ELF-1 (cell line): ENCODE measurements at places on chromosomes 2 and 18.

DNA sequence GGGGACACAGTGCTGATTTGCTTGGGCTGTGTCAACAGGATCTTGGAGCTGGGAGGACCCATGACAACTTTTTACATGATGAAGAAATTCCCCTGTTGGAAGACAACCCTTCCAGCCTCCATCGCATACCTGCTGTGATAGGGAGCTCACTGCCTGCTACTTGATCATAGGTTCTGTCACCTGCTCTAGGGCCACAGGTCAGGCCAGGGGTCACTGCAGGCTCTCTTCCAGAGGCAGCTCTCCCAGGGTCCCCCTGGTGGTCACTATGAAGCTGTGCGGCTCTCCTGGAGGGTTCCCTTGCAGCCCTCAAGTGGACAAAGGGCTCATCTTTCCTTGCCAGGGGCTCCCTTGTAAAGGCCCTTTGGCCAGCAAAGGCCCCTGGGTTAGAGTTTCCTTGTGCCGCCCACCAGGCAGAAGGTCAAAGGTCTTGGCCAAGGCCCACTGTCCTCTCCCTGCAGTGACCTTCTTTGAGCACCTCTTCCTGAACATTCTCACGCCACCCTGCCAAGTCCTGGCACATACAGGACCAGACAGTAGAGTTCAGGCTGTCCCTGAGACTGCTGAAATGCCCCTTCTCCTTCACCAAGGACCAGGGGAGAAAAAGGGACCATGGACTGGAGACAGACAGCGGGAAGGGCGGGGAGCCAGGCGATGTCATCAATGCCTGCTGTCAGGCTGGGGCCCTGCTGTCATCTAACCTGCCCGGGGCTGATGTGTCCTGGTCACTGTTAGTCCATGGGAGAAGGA is 345.1 kb downstream of the DYSF start:
- peak; percentile 83 for DNase-seq

- peak; percentile 54 for DNase-seq
These were observed 138.9 kb downstream of the MEIS1 start for GRCh38 chr2:66573821-66574233.

DNA sequence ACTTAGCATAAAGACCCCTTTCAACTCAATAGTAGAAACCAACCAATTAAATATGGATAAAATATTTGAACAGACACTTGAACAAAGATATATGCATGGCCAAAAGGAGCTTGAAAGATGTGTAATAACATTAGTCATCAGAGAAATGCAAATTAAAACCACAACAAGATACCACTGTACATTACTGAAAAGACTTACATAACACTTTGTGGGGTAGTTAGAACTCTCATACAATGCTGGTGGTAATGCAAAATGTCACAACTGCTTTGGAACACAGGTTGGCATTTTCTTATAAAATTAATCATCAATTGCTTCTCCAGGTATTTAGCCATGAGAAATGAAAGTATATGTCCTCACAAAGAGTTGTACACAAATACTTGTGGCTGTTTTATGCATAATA is 60.7 kb downstream of the TTC27 start:
- DNase-seq = no peak

GRCh38 chr2:203880557-203881125 is 13.1 kb downstream of the CTLA4 start:
- no peak for DNase-seq

DNA sequence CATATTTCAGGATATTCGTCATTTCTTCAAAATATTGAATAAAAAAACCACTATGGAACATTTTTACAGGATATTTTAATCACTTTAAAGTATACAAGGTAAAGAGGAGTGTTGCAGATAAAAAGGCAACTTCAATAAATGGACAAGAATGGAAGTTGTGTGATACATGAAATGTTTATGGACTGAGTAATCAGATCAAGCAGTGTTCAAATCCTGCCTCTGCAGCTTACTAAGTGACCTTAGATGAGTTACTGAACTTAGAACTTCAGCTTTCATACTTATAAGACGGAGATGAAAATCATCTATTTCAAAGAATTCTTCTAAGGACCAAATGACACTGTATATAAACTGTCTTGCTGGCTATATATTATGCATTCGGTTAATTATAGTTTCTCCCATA is 87.2 kb downstream of the LNPK start:
- no peak for DNase-seq

DNA sequence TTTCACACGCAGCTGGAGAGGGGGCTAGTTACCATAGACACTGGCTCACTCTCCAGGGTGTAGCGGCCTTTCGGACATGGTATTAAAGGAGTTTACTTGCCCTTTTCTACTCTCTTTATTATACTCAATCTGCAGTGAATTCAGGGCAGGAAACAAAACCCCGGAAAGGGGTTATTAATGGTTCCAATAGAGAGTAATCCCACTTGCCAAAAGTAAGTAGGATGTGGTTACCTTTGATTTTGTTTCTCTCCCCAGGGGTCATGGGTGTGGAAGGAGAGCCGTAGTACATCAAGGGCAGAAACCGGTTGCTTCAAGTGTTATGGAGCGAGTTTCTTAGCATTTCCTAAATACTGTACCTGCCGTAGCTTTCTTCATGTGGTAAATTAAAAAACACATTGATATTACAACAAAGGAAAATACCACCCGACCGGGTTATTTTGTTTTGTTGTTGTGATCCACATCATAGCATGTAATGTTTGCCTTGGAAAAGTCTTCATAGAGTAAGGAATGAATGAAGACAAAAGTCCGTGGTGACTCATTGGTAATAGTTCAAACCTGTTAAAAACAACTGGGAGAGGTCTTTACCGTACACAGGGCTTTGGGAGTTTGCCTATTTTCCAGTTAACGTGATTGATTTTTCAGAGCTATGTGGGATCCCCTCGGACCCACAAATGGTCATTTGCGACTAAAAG is 71.5 kb downstream of the SLC4A3 start:
- peak; percentile 20 for DNase-seq
